Central memory CD8-positive, alpha-beta T cell (primary cell): ENCODE measurements at places on chromosomes 6 and 20.

DNA sequence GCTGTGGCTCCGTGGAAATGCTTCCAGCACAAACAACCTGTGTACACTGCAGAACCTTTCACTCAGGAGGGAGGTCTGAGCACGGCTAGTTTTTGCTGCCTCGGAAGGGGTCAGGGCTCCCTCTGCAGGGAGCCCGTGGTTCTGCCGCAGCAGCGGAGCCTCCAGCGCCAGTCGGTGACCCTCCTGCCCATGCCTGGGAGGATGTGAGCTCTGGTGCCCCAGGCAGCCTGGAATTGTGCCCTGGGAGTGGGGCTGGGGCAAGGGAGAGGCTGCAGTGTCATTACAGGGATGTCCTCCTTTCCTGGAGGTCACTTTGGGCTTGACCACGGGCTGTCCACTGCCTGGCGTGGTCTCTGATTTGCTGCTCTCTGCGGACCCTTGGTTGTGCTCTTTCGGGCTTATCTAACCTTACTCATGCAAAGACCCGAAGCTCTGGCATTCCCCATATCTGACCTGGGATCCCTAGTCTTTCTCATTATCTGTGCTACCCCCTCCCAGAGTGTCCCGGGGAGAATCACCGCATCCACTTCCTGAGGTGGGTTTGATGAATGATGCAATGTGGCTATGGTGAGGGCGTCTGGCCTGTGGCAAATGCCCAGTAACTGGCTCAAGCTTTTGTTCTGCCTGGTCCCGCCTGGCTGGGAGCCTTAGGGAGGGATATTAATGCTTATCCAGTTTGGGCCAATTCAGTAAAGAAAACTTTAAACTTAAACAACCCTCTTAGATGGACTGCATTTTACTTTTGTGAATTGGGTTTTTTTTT, 59.6 kb upstream of the TAGAP start:
- peak; percentile 67 for DNase-seq

GRCh38 chr6:46381579-46381978, 109.7 kb downstream of the RCAN2 start:
- DNase-seq: no peak

DNA sequence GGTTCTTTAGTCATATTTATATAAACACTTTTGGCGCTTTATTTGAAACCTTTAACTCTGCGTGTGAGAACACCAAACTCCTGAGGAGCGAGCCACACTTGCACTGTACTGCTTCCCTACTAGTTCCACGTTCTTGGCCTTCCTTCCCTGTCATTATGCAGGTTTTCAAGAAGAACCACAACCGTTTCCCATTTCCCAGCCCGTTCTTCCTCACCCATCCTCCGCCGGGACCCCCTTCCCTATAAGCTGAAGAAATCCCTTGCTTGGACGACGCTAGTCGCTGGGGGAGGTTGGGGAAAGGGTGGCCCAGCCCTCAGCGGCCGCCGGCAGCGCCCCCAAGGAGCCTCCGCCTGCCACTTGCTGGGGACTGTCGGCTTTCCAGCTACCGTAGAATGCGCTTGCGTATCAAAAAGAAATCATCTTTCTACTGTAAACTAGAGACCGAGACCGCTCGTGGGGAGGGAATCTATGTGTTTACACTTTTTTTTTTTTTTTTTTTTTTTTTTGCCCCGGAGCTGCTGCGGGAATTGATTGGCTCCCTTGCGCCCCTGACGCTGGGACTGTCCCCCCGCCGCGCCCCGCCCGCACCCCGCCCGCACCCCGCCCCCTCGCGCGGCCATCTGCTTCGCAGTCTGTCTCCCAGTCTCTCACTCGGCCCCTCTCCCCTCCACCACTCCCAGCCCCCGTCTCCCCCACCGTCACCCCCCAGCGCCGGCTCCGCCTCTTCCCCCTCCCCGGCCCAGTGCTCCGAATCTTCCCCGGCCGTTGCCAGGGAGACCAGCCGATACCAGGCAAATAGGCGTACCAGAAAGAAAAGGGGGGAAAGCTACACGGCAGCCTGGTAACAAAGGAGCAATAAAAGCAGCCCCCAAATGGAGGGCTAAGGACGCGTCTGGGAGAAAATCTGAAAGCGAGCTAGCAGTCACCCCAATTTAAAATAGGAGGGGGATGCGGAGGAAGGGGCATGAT, 2.3 kb upstream of the MARCKS start:
- no peak for DNase-seq

- DNase-seq: no peak
These were observed 59.0 kb upstream of the MRAP2 start for GRCh38 chr6:83974409-83975050.

DNA sequence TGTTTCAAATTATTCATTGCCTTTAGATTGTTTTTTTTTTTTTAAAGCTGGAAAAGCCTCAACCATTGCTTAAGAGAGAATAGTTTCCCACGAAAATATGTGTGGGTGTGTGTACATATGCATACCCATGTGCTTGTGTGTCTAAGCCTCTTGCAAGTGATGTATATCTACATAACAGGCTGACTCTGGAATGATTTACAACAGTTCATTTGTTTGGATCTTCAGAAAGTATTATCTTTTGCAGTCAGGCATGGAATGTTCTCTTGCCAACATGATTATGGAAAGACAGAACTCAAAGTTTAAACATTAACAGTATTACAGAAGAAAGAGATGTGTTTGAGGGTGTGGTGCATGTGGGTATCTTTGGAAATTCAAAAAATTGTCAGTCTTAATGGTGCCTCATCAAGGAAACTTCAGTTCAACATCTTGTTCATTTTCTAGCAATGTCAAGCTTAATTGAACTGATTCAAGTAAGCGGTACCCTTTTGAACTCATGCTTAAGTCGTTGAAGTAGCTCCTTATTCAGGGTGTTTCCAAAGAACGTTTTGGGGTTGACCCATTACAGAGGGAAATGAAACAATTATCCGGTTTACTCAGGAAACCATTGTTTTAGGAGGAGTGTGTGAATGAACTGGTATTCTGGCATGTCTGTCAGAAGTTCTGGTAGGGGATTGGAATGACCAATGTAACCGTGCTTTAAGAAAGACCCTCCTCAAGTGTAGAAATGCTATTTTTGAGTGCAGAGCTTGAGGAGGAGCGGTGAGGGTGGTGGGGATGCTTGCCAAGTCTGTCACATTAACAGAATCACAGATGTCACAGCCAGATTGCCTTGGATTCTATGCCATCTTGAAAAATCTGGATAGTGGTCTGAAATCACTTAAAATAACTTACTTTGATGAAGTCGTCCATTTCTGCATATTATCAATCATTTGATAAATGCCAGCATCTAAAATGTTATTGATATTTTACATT, 60.3 kb downstream of the ADGRG6 start:
- no peak for DNase-seq

GRCh38 chr20:58889798-58890517, 37.4 kb downstream of the GNAS start:
- DNase-seq: peak; percentile 45

DNA sequence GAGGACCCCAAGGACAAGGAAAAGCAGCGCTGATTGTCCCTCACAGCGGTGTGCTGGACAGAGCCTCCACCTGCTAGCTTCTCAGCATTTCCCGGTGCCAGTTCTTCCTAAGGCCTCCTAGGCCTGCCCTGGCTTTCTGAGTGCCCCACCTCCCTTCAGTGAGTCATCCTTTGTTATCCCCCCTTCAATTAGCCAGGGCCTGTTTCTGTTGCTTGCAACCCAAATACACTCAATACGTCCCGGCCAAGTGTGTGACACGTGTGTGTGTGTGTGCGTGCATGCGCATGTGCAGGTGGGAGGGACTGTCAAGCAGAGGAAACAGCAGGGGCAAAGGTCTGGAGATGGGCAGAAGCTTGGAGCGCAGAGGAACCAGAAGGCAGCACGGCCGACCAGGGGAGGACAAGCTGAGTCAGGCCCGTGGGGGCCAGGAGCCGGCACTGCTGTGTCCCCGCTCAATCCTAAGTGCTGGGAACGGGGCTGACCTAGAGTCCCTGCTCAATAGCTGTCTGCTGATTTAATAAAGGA, 159.8 kb downstream of the PREX1 start:
- DNase-seq: no peak

DNA sequence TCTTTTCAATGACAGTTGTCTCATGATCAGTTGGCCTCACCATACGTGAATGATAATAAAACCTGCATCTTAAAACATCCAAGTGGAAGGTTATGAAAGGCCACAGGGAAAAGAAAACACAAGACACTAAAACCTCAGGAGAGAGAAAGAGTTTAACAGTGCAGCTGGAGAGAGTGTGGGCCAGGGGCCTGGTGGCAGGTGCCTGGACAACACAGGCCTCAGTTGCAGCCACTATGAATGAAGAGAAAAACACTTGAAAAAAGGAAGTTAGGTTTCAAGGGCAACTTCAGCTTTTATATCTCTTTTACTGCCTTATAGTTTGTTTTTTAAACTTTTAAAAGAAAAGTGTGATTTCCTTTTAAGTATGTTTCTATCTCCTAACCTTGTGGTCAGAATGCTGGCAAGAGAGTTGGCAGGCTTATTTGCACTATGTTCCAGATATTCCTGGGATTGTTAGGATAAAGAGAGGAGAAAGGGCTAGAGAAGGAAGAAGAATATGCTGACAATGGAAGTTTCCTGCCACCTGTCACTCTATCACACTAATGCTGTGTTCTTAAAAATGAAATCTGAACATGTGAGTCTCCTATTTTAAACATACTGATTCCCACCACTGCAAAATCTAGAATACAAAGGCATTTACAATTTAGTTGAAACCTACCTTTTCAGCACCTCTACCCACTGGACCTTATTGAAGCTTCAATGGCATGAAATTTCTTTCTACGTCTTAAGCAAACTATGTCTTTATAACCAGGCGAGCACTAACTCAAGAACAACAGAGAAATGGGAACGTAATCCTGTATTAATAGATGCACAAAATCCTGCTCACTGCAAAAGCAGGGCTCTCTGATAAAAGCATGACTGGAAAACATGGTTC, 222.4 kb downstream of the CD83 start:
- DNase-seq: no peak

GRCh38 chr20:61982191-61982950, 83.3 kb downstream of the TAF4 start:
- DNase-seq: no peak

DNA sequence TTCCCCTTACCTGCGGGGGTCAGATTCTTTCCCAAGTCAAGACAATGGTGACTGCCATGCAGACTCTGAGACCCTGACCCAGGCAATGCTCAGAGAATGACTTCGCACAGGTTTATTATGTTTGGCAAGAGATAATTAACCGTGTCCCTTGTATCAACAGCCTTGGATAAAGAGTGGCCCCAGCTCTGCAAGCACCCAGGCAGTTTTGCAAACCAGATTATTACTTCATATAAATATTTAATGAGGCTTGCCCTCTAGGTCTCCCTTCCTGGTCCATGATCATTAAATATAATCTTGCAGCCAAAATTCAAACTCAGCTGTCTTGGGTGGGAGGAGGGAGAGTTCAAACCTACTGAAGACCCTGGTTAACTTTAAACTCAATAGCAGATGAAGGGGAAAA, 156.5 kb downstream of the ANKRD60 start:
- DNase-seq: no peak

DNA sequence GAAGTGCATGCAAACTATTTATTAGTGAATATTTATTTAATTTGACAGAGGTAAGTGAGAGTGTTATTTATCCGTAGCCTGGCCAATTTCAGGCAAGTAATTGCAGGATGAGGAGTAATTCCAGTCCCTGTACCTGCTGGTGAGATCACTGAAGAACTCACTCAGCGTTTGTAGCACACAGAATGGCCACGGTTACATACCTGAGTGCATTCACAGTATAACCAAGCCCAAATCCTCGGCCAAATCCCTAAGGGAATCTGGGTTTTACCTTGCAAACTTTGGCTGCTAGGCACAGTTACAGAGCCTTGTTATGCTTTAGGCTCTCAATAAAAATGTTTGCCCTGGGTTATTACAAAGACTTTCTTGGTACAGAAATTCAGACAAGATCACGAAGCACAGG, 93.3 kb downstream of the KCNQ5 start:
- DNase-seq: no peak

GRCh38 chr6:157137501-157137900, 185.8 kb downstream of the TMEM242 start:
- DNase-seq: no peak

GRCh38 chr20:57869291-57869950, 159.6 kb upstream of the PMEPA1 start:
- DNase-seq: no peak

DNA sequence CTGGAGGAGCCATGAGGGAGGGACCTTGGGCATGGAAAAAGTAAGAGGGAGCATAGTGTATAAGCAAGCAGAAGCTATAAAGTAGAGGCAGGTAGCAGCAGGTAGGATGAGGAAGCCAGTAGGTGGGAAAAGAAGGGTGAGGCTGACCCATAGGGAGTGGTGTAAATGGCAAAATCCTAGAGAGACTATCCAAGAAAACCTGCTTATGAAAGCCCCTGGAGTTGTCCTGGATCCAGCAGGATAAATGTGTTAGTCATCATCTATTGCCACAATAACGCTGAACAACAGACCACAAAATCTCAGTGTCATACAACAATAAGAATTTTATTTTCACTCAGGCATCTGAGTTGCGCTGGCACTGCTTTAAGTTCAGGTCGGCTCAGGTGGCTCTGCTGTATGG, 30.2 kb downstream of the CHD6 start:
- no peak for DNase-seq

GRCh38 chr6:125195526-125195925, 42.0 kb downstream of the TPD52L1 start:
- DNase-seq: no peak

- DNase-seq: no peak
These were observed 11.7 kb upstream of the HS3ST5 start for GRCh38 chr6:114354482-114354881.

- no peak for DNase-seq
These were observed 19.6 kb downstream of the TGM6 start for GRCh38 chr20:2400290-2400689.

- no peak for DNase-seq
These were observed 214.5 kb downstream of the SOX4 start for GRCh38 chr6:21808045-21808470.

DNA sequence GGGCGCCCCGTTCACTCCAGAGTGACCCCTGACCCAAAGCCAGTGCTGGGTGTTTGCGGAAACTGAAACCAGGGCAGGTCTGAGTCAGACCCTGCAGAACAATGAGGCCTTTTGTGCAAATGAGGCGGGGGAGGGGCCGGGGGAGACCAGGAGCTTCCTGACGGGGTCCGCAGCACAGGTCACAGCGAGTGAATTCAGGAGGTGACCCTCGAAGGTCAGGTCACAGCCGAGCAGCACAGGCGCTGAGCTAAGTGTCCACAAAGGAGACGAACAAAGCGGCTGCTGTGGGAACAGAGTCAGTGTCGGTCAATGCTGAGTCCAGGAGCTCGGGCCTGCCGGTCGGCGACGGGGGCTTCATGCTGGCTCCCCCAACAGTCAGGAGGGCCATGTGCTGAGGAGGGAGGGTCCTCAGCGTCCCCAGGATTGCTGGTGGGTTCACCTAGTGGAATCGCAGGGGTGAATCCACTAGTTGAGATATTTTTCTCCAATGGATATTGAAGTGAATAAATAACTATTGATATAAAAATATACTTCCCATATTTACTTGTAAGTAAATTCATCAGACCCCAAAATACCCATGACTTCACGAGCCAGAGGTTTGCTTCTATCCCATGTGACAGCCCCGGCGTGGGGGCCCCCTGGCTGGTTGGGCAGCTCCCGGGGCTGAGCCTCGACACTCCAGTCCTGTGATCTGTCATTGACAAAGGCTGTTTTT, 188.4 kb upstream of the SULF2 start:
- DNase-seq: no peak
